Activated CD4-positive, alpha-beta T cell treated with anti-CD3 and anti-CD28 coated beads, Interleukin-2, Interleukin-4, amounts not matched to agents 100 ng/mL and 50 ng/mL, durations not matched to agents 16 hours and 8 hours (primary cell): ENCODE measurements at places on chromosomes 5 and 9.

DNA sequence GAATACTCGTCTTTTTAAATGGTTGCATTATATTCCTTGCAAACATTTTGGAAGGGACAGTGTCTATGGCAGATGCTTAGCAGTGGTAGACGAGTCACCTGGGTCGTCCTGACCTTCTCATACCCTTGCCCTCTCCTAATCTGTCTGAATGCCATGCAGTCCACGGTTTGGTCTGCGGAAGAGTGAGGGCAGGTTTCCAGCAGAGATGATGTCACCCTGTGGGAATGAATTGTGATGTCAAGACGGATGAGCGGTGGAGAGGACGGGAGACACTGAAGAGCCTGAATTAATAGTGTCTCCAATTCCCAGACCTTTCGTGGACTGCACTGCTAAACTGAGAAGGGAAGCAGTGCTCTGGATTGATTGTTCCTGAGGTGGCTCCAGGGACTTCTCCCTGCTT lies 329.0 kb upstream of the PANK3 start:
- no peak for DNase-seq

- no peak for DNase-seq
Observed at GRCh38 chr9:37944671-37945481, 40.9 kb upstream of the SLC25A51 start.

DNA sequence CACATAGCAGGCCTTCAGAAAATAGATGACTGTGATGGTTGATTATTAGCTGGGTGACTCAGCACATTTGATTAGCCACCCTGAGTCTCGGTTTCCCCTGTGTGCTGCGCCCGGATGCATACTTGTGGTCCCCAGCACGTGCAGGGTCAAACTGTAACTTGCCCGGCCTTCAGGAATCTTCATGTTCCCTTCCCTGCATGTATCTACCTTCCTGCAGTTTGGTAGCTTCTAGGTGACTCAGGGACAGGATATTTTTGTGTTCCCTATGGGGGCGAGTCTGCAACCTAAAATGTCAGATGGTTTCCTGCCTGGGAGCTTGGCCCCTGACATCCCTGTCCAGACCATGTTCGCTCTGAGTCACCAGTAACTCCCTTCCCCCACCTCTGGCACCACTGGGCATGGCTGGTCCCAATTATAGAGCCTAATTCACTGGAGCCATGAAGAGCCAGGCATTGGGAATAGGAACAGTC lies 13.2 kb downstream of the PTGS1 start:
- no peak for DNase-seq

DNA sequence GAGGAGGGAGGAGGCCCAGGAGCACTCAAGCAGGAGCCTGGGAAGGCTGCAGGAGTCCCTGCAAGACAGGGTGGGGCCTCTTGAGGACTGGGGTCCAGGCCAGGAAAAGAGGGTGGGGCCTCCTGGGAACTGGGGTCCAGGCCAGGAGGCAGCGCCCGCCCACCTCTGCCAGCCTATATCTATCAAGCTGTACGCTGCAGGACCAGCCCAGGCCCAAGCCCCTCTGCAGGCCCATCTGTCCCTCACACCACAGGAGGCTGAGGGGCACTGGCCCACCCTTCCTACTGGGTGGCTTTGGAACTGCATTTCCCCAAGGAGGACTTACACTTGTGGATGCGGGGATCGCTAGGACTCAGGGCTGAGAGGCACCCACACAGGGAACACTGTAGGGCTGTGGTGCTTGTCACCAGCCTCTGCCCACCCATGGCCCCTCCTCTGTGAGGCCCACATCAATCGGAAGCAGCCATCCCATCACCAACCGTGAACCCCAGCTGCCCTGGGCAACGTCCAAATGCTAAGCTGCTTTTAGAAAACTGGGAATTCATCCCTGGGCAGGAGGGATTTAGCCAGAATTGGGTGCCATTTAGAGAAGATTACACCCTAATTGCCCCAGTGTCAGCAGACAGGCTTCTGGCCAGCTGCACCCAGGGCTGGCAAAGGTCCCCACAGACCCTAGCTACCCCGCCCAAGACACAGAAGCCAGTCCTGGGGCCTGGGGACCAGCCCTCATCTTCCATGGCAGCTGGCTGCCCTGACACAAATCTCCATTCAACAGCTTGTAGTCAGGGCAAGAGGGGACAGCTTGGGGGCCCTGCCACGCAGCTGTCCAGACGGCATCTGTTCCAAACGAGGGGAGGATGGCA lies 15.3 kb downstream of the BICD2 start:
- DNase-seq, result no peak

DNA sequence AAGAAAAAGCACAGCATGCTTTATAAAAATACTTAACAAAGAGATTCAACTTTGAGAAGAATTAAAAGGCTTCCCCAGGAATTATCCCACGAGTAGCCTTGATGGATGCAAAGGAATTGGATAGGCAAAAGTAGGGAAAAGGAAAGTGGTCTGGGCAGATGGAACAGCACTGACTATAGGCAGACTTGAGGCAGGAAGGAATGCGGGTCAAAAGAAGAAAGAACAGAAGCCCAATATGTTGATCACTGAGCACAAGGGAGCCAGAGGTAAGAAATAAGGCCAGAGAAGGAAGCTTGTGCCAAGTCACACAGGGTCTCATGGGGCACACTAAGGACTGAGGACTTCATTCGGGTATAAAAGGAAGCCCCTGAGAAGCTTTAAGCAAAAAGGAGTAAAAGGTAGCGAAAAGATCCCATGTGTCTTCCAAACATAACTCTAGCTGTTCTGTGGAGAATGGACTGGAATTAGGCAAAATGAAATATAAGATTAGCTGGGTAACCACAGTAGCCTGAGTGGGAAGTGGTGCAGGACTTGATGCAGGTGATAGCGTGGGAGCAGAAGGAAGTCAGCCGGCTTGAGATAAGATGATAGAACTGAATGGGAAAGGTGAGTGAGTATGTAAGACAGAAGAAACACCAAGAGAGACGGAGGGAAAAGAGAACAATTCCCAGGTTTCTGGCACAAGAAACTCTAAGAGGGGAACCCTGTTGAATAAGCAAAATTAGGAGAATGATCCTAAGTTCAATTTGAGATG lies 106.6 kb downstream of the DENND1A start:
- DNase-seq, result no peak

DNA sequence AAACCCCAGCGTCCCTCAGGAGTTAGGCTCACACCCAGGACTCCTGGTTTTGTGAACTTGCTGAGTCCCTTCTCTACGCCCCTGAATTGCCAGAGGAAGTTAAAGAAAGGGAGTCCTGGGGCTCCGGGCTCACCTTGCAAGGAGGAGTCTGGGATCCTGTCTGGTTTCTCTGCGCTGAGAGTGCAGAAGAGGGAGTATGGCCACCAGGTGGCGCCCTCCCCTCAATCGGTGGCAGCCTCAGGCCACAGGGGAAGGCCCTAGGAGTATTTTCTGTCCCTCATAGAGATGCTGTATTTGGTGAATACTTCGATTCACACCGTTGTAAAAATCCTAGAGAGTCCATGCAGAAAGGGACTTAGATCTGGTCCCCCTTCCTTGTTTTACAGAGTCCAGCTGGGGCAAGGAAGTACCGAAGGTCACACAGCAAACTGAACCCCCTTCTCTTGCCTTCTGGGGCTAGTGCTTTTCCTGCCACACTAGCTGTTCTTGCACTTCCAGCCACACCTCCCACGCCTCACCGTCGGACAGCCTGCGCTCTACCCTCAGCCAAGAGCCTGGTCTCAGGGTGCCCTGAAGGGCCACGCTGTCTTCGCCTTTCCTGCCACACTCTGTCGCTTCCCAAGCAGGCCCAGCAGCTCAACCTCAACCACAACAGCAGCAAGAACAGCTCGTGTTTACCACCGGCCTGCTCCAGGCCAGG lies 10.2 kb downstream of the HAND1 start:
- peak; percentile 75 for DNase-seq

- no peak for DNase-seq
Observed at GRCh38 chr5:40846371-40846770, 5.2 kb downstream of the CARD6 start.

DNA sequence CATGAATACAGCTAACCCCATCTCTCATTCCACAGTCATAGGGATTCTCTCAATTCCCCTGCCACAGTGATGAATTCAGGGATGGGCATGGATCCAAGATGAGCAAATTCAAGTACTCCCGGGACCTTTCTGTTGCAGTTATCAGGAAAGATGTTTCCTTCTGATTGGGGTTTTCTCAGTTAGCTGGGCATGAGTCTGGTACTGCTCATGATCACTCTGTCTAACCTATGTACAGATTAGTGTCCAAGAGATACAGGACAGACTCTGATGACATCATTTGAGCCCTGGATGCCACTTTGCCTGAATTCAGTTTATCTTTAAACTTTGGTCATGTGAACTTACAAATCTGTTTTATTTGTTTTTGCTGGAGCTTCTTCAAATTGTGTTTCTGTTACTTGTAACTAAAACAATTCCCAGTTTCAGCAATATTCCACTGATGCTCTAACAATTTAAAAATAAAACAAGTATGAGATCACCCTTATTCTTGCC lies 257.7 kb upstream of the KLF9 start:
- no peak for DNase-seq

DNA sequence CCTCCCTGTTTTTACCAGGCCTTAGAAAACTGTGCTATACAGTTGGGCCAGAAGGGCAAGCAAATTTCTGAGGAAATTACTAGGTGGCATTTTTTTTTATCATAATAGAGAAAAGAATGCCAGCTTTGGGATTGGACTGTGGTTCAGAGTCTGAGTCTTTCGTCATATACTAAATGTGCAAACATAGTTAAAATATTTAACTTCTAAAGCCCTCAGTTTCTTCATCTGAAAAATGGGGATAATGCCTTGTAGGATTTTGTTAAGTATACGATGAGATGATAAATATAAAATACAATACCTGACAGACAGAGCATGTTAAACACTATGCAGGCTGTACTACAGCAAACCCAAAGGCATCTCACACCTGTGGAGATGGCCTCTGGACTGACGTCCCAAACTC lies 87.3 kb upstream of the GRHPR start:
- DNase-seq, result no peak

DNA sequence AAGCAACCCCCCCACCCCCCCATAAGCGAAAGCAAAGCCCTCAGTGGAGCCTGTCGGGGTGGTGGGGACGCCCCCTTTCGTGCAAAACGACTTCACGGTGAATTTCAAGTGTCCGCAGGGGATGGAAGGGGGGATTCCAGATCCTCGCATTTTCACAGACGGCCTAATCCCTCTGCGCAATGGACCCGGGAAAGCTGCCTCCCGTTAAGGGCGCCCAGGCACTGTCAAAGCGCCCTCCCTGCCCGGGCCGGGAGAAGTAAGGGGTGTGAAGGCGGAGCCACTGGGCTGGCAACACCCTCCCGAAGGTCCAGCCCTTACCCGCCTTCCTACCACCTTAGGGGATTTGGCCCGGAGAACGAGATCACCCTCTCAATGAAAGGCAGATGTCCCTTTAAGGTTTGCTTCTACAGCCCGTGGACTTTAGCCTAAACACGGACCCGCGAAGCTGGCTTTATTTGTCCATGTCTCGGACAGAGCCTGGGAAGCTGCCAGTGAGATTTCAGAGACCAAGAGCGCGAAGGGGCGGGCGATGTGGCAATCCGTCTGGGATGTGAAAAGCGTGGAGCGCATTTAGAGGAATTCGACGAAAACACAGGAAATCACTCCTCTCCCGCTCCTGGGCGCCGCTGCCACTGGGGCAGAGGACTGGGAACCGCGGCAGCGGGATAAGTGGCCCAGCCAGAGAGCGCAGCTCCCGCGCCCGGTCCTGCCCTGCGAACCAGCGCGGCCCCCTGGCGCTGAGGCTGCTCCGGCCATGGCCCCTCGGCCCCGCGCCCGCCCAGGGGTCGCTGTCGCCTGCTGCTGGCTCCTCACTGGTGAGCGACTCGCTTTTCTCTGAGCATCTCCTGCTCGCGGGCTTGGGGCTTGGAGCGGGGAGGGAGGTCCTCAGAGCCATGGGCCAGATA lies at the start of the genes ITGA1 and PELO:
Gene ITGA1 (plus strand): TSS at position 317 of the 905 bp plus-strand sequence. CDS start 438 bp downstream, at position 755.
Gene PELO (plus strand): TSS at position 317 of the 905 bp plus-strand sequence. CDS start 12,479 bp downstream, outside the sequence.
- DNase-seq, result peak; percentile 44

DNA sequence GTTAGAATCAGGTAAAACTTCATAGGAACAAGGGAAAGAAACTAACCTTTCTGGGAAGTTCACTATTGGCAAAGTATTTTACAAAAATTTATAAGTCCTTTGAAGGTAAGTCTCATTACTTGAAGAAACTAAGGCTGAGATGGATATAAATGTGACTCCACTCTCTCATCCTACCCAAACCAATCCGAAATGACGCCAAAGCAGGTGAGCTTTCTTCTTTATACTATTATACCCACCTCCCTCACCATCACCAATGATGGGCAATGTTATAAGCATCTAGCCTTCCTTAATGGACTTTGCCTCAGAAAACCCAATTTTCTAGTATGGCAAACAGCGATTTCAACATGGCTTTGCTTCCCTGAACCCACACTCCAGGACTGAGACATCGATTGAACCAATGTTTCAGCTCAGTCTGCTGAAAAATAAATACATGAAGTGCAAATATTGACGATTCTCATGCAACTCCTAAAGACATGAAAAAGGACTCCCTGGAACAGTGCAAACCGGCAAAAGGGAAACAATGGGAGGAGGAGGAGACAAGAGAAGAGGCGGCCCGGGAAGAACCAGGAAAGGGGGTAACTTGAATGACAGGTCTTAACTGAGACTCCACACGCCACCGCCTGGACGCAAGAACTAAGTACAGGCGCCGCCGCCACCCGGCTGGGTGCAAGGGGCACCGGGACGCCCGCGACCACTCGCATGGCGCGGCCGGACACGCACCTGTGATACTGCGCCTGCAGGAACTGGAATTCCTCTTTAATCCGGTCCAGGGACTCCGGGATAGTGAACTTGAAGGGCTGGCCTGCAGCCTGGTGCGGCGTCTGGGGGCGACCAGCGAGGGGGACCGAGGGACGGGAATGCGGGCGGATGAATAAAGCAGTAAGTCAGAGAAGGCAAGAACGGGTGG lies 2.5 kb downstream of the TLE1 start:
- DNase-seq, result peak; percentile 15

DNA sequence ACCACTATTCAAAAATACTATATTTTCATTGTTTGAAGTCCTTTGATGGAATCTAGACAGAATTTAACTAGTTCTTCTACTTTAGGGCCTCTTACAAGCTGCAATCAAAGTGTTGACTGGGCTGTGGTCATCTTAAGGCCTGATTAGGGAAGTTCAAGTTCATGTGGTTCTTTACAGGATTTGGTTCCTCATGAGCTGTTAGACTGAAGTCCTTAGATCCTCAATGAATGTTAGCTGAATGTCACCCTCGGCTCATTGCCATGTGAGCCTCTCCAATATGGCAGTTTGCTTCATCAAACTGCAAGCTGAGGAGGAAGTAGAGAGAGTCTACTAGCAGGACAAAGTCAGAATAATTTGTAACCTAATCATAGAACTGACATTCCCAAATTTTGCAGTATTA lies 135.1 kb downstream of the CSNK1G3 start:
- DNase-seq, result no peak

DNA sequence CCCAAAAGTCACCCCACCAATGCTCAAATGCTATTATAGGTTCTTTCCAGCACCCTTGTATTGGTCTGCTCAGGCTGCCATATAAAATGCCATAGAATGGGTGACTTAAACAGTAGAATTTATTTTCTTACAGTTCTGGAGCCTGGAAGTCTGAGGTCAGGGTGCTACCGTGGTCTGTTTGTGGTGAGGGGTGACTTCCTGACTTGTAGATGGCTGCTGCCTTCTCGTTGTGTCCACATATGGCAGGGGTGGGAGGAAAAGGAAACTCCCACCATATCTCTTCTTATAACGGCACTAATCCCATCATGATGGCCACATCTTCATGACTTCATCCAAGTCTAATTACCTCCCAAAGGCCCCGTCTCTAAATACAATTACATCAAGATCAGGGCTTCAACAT lies 257.8 kb upstream of the TARS1 start:
- no peak for DNase-seq
